AG08396 (cell line): ENCODE measurements at places on chromosomes 7 and 10.

DNA sequence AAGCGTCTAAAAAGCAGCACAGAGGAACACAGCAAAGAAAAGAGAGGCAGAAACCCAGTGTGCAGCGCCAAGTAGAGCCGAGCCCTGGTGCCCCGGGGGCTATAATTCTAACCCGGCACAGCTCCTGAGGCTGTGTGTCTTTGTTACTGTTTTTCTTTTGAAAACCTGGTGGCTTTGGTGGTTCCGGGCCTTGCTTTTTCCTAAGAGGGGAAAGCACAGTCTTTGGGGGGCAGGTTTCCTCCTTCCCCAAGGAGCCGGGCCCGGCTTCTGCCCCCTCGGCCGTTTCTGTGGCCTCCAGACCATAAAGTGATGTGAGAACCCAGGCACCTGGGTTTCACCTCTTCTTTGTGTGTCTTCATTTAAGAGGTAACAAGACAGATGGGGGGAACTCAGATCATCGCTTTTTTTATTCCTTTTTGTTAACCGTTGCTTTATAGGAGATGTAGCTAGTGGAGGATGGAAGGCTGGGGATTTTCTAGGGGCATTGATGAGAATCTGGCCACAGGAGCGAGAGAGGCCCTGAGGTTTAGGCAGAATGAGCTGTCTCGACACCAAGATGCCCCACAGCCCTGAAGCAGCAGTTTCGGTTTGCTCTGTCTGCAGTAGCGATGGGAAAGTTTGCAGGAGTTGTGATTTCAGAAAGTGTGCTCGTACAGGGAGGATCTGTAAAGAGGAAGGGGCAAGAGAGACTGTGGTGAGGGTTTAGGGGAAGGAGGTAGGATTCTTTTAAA, 367.8 kb upstream of the GALNT17 start:
- DNase-seq, result no peak

DNA sequence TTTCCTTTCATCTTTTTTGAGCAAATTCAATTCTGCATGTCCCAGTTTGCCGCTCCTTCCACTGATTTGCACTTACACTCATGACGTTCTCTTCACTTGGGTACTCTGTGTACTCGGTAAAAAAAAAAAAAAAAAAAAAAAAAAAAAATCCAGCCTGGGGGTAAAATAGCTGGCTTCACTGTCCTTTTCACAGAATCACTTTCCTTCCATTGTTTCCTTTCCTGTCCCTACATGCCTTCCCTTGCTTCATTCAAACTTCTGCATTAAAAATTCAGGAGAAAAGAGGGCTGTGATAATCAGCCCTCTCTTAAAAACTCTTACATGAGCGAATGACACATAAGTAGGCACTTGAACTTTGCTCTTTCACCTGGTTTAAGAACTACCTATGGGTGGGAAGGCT, 8.7 kb downstream of the ANKRD1 start:
- no peak for DNase-seq

- no peak for DNase-seq
Observed at GRCh38 chr10:8365935-8366911, 311.7 kb downstream of the GATA3 start.

GRCh38 chr10:79063661-79064492, 4.9 kb upstream of the ZMIZ1 start:
- no peak for DNase-seq

GRCh38 chr7:2608921-2609411, 22.8 kb upstream of the TTYH3 start:
- peak; percentile 63 for DNase-seq

- no peak for DNase-seq
Observed at GRCh38 chr7:143467724-143468123, 9.9 kb upstream of the TAS2R41 start.

DNA sequence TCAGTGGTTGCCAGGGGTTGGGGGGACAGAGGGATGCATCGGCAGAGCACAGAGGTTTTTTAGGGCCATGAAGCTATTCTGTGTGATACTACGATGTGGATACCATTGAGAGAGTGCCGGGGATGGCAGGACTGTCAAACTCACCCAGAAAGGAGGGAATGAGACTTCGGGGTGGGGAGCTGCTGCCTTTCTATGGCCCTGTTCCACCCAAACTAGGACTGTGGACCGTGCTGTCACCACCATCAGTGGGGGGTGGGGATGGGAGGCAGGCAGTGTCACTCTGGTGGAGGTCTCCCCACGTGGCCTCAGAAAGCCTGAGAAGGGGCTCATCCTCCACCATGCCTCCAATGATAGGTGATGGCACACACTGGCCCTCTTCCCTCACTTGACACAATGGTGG, 146.2 kb downstream of the PTPN20 start:
- no peak for DNase-seq
